LHCN-M2 (cell line): ENCODE measurements at places on chromosomes 1 and 21. TPM values are rescaled to one million over a fixed set of nuclear protein-coding genes. Genes with fewer than 3 reads are reported as not detected.

GRCh38 chr1:21321963-21322680 lies 31.9 kb upstream of the ECE1 start:
- DNase-seq = no peak

DNA sequence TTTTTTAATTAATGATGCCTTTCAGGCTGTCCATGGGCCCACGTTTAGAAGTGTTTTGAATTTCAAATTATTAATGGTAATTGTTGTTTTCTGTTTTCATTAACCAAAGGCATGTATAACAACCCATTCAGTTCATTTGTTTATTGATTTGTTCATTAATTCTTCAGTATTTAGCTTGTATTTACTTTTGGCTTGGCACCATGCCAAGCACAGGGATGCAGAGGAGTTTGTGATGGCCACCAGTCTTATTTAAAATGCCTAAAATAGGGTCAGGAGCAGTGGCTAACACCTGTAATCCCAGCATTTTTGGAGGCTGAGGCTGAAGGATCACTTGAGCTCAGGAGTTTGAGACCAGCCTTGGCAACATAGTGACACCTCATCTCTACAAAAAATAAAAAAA lies 75.3 kb downstream of the ROR1 start:
- DNase-seq = no peak

DNA sequence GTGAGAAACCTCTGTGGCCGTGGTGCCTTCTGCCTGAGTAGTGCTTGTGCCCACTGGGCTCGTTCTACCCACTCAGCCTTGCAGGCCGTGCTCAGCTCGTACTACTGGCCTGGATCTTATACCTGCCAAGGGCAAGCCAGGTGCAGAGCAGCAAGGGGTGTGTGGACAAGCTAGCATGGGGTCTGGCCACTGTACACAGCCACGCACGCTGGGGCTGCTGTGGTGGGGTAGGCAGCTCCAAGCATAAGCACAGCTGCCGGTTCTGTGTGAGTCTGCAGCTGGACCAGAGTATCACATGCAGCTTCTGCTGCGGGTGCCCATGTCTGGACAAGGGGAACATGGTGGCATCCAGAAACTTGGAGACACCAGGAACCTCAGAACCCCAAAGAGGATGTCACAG lies 16.4 kb downstream of the FAM20B start:
- no peak for DNase-seq

DNA sequence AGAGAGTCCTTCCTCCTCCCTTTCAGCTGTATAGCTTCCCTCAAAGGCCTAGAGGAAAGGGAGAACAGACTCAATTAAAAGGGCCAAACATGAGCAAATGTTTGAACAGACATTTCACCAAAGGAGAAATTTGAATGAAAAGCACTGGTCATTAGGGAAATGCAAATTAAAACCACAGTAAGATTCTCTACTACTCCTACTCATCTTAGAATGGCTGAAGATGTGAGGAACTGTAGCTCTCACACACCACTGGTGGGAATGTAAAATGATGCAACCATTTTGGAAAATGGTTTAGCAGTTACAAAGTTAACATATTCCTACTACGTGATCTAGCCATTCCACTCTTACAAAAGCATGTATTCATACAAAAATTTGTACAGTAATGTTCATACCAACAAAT lies 253.0 kb upstream of the HOOK1 start:
- DNase-seq = no peak

DNA sequence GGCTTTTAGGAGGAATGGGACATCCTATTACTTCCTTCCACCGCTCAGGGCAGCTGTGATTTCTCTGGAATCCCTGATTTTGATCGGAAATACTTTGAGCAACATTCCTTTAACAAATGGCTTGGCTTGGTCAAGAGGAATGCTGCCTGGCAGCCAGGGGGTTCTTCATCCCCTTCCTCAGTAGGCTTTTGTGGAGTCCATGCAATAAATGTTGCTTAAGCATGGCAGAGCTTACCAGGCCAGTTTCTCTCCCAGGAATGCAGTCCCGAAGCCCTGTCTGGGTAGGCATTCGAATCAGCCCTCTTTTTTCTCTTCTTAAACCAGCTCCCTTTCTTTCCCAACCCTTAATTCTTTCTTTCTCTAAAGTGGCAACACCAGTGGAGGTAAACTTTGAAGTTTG lies 177.1 kb upstream of the KIAA0040 start:
- no peak for DNase-seq

DNA sequence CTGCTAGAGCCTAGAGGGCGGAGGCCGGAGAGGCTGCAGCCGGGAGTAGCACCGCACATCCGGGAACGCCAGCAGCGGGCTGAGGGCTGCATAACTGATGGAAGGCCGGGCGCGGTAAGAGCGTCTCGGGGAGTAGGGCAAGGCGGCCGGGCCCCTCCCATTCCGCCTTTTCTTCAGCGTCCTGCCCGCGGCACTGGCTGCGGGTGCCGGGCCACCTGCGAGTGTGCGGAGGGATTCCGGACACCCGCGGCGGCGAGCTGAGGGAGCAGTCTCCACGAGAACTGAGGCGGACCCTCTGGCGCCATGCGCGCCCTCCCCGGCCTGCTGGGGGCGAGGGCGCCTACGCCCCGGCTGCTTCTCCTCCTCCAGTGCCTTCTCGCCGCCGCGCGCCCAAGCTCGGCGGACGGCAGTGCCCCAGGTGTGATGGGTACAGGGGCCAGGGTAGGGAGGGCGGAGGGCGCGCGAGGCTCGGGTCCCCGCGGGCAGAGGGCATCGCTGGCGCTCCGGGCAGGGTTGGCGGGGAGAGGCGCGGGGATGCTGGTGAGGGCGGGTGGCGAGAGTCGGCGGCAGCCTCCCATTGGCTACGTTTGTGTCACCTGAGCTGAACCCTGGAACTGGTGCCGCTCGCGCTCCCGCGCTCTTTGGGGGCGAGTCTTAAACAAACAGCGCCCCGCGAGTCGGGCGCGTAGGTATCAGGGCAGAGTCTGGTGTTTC lies 334.4 kb downstream of the SRGAP2C start:
- peak; percentile 54 for DNase-seq

- DNase-seq = no peak
Measured at GRCh38 chr21:45748593-45748992, 105.1 kb downstream of the PCBP3 start.

- DNase-seq = peak; percentile 35
Measured at GRCh38 chr1:204128964-204129896, 22.6 kb downstream of the ETNK2 start.

DNA sequence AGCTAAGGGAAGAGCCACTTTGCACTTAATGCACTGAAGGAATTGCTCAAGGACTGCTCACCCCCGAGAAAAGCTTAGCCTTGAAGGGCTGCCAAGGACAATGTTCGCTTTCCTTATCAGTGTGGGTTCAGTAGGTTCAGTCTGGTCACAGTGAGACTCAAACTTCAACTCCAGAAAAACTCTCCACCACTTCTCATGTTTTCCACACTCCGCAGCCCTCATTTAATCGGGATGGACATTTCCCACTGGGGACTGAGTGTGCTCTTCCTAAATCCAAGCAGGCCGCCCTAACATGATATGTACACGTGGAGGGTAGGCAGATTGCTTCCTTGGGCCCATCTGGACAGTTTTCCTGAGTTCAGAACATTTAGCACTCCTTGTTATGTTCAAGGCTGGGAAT lies 19.5 kb downstream of the SUSD4 start:
- DNase-seq = no peak

- no peak for DNase-seq
Measured at GRCh38 chr1:24278726-24279125, 40.4 kb upstream of the GRHL3 start.

DNA sequence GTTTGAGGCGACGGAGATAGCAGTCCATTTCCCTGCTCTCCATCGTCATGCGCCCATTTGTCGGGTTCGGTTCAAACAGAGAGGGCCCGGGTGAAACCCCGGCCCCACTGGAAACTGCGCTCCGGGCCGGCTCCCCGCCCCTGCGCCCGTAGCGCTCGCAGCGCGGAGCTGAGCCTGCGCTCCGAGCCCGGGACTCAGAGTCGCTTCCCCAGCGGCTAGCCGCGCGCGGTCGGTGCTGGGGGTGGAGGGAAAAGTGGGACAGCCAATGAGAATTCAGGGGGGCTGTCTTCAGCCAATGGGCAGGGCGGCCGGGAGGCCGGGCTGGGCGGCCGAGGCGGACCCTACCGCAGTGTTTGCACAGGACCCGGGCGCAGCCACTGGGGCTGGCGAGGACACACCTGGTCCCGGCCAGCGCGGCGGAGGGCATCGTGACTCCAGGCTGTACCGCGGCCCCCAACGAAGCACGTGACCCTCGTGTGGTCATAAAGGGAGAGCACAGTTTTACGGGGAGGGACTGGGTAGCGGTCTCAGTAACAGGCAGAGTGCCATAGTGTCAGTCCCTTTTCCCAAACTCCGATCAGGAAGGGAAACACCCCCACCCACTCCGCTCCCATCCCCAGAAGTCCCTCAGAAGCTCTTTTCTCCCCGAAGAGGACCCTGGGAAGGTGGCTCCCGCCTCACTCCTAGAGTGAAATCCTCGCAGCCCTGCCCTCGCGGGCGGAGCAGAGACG lies at the start of gene INKA2:
Gene INKA2, minus strand, starts transcription at position 202 of the 731 bp plus-strand sequence. Its CDS starts 153 bp downstream, at position 49.
- DNase-seq = peak; percentile 88

DNA sequence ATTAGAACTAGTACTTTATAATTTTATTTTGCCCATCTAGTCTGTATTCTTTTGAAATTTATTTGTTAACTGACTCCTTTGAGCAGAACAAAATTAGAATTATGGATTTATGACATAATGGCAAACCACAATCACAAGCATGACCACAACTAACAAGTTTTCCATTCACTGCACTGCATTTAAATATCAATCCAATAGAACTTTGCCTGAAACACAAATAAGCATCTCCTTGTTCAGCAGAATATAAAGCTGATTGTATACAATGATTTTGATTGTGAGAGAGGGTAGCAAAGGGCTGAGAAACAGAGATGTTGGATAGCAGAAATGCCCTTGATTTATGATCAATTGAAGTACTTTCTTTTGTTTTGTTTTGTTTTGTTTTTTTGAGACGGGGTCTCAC lies 495.5 kb upstream of the RGS18 start:
- no peak for DNase-seq

DNA sequence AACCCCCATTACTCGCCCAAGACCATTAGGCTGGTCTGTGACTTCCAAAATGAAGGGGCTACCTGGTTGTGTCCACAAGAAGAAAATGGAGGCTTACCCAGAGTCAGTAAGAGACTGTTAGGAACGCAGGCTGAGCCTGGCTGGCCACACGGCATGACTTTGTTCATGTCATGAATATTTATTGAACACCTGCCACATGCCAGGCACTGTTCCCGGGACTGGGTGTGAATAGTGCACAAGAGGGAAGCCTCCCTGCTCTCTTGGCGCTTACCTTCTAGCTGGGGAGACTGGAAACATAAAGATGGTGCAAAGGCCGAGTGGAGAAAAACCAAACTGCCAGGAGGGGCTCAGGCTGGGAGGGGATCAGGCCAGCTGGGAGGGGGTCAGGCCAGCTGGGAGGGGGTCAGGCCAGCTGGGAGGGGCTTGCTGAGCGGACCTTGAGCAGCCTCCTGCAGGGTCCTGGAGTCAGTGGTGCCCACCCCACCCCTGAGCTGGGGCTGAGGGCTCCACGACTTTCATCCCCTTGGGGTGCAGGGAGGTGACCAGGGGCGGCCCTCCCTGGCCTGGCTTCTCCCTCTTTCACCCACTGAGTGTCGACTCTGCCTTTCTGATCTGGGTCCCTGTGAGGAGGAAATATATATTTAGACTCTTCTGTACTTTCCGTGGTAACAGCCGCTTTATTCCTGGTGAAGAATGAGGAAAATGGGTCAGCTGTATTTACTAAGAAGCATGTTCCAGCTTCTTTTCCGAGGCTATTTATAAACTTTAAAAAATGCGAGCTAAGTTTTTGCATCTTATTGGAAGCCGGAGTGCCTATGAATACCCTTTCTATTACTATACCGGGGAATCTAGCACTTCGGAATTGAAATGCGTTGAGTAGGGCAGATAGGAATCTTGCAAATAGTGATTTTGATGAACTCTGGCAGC lies 139.0 kb downstream of the CAMTA1 start:
- no peak for DNase-seq

DNA sequence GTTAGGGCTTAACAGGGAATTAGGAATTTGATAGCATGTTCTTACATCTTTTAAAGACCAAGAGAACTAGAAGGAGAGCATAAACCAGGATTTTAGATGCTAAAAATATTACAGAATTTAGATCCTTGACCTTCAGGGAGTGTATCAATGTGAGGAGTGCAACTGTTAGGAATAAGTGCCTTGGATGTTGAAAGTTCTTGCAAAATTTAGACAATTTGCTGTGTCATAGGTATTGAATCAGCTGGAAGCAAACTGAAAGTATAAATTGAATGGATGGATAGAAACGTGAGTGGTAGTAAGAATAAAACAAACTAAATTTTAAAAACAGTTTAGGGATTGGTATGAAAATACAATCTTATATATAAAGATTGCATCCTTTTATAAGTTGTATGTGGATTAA lies 27.7 kb downstream of the PPP1R12B start:
- peak; percentile 19 for DNase-seq

DNA sequence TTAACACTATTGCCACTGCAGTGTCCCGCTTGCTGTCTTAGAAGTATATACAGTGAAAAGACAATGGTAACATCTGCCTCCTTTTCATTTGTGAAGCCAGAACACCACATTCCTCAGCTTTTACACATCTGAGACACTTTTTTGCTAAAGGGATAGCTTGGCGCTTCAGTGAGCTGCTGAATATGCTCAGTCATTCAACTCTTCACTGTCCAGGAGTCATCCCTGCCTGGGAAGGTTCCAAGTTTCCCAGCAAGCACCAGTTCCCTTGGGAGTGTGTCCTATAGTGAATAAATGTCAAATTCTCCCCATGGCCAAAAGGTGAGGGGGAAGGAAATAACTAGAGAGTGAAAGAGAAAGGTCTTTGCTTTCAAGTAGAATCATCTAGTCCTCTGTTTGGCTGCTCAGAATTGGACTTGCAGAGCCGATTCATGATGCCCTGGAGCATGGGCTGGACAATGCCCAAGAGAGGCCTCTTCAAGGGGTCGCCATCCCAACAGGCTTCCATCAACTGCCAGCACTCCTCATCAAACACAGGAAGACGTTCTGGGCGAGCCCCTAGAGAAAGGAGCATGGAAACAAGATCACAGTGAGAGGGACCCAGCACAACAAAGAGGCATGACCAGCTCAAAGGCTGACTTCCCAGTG lies 25.5 kb upstream of the RBBP5 start:
- DNase-seq = peak; percentile 53

DNA sequence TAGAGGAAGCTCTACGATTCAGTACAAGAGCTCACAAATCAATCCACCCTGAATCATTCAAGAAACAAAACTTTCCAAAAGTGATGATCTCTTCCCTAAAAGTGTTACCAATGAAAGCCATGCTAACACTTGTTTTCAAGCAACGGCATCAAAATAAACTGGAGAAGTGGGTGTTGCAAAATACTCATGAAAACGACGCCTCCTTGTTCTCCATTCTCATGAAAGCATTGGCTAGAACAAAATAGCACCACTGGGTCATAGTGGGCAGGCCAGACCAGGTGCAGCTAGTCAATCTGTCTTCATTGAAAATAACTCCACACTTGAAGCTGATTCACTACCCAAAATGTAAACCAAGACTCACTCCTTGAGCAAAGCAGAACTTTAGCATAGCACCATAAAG lies 4.3 kb downstream of the TIAM1 start:
- DNase-seq = peak; percentile 43

RNF187 gene
- total RNA-seq = 82.1 and 96.6 TPM in 2 replicates

LIX1L gene
- total RNA-seq = 35.0 and 37.4 TPM in 2 replicates

PADI6 gene
- not detected in 2 replicates for total RNA-seq

ABCA4 gene
- total RNA-seq = under 0.01 and 0.06 TPM in 2 replicates

CFAP57 gene
- total RNA-seq = not detected in 2 replicates

MX2 gene
- total RNA-seq = 0.26 and 0.69 TPM in 2 replicates

EFNA1 gene
- total RNA-seq = 0.23 TPM in 1 of 2 replicates, not detected in the other

LENEP gene
- total RNA-seq = not detected in 2 replicates
